Naive thymus-derived CD8-positive, alpha-beta T cell (primary cell): ENCODE measurements at places on chromosomes 1 and 21. TPM values are rescaled to one million over a fixed set of nuclear protein-coding genes. Genes with fewer than 3 reads are reported as not detected.

- peaks cover 20% of the 10 kb centered on the region for H3K27me3 ChIP-seq
- no peak for DNase-seq
- no peaks in the 10 kb centered on the region for H3K4me1 ChIP-seq
- H3K36me3 ChIP-seq: no peaks in the 10 kb centered on the region
These were observed 61.8 kb upstream of the TTLL7 start for GRCh38 chr1:84060781-84061180.

DNA sequence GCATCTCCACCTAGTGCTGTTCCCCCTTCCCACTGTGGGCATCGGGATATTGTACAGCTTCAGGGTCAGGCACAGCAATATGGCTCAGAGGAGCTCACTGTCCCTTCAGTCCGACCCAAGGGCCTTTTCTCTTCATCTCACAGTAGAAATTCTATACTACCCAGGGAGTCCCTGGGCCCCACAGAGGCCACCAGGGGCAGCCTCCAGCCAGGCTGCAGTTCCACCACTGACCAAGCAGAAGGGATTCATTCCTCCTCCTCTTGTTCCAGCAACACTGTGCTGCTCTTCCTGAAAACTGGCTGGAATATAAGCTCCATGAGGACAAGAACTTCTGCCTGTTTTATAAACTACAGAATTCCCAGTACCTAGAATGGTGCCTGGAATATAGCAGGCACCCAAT lies 70.5 kb downstream of the CD34 start:
- H3K27me3 ChIP-seq: no peaks in the 10 kb centered on the region
- no peak for DNase-seq

GRCh38 chr1:39540504-39541031 lies 36.0 kb downstream of the PABPC4 start:
- no peaks in the 10 kb centered on the region for H3K27me3 ChIP-seq
- no peak for DNase-seq
- H3K36me3 ChIP-seq: peaks cover 69% of the 10 kb centered on the region
- no peak overlapping the region for H3K27ac ChIP-seq

DNA sequence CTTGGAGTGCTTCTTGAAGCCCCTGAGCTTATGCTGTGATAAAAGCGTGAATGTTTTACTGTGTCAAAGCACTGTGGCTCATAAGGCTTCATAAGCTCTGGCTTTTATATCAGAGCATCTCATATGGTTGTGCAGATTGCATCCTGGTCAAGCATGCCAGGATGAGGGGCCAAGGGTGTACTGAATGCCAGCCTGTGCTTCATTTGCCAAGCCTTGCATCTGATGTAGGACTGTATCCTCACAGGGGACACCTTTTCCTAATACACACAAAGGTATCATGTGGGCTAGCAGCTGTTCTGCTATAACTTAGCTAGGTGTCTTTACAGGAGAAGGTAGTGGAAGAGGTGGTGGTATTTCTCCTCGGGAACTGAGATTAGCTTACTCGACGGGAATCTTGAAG lies 134.7 kb downstream of the ST6GALNAC3 start:
- peaks cover 21% of the 10 kb centered on the region for H3K4me1 ChIP-seq
- no peak overlapping the region for H3K27ac ChIP-seq
- H3K4me3 ChIP-seq: no peak overlapping the region
- no peaks in the 10 kb centered on the region for H3K27me3 ChIP-seq

GRCh38 chr1:53732409-53732808 lies 6.6 kb downstream of the GLIS1 start:
- DNase-seq: no peak
- H3K27me3 ChIP-seq: peaks cover 22% of the 10 kb centered on the region
- H3K36me3 ChIP-seq: no peaks in the 10 kb centered on the region
- no peaks in the 10 kb centered on the region for H3K4me1 ChIP-seq
- no peak overlapping the region for H3K4me3 ChIP-seq

- no peak overlapping the region for H3K27ac ChIP-seq
- no peak for DNase-seq
- H3K36me3 ChIP-seq: no peaks in the 10 kb centered on the region
These were observed 19.8 kb downstream of the SPOCD1 start for GRCh38 chr1:31795801-31796621.

- no peaks in the 10 kb centered on the region for H3K36me3 ChIP-seq
- H3K4me1 ChIP-seq: no peaks in the 10 kb centered on the region
- H3K27ac ChIP-seq: no peak overlapping the region
- peaks cover 8% of the 10 kb centered on the region for H3K27me3 ChIP-seq
These were observed 153.6 kb downstream of the CNIH3 start for GRCh38 chr1:224769452-224770335.

The SAMSN1 gene
- total RNA-seq: 27.0 TPM

The CFHR1 gene
- total RNA-seq: not detected

The HENMT1 gene
- total RNA-seq: 27.6 TPM

The ASCL5 gene
- total RNA-seq: 0.27 TPM

The PCP4 gene
- not detected for total RNA-seq

The LYPD8 gene
- not detected for total RNA-seq
